ENCODE measurements at places on chromosomes 4 and X.

- no peak for DNase-seq
Measured at GRCh38 chr4:32148111-32148666, 1428.0 kb downstream of the PCDH7 start.

GRCh38 chr4:159256037-159256436, 153.2 kb downstream of the RAPGEF2 start:
- DNase-seq: no peak

- DNase-seq: no peak
Measured at GRCh38 chrX:86946569-86946968, 571.0 kb upstream of the KLHL4 start.

GRCh38 chr4:151324124-151324751, 1.2 kb downstream of the SH3D19 start:
- DNase-seq: no peak

- no peak for DNase-seq
Measured at GRCh38 chrX:69615342-69615741, 571 bp upstream of the EDA start.

DNA sequence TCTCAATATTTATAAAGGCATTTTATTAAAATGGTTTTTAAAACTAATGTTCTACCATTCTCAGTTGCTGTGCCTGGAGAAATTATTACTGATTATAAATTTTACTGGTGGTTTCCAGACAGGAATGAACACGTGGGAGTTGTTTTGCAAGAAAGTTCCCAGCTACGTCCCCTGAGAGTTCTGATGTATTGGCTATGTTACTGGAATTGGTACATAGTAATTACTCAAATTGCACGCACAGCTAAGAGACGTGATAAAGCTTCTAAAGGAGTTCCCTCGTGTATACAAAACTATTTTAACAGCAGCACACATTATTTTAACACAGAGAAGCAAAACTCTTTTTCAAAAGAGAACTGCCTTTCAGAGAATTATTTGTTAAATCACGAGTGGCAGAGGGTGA, 292.2 kb downstream of the NLGN4X start:
- DNase-seq: no peak

GRCh38 chr4:7226439-7226838, 34.1 kb downstream of the SORCS2 start:
- DNase-seq: no peak

DNA sequence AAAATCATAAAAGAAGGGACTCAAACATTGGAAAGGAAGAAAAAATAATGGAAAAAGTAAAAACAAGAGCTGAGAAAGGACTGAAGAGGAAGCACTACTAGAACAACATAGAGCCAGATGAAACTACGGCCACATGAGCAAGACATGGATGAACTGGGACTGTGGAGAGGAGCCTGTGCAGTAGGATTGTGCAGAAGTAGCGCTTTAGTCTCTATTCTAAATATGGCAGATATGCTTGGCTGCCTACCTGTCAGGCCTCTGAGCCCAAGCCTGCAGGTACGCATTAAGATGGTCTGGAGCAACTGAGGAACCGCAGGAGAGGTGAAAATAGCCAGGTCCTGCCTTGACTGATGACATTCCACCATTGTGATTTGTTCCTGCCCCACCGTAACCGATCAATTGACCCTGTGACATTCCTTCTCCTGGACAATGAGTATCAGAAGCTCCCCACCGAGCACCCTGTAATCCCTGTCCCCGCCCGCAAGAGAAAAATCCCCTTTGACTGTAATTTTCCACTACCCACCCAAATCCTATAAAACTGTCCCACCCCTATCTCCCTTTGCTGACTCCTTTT, 154.3 kb downstream of the CAMK2D start:
- no peak for DNase-seq

DNA sequence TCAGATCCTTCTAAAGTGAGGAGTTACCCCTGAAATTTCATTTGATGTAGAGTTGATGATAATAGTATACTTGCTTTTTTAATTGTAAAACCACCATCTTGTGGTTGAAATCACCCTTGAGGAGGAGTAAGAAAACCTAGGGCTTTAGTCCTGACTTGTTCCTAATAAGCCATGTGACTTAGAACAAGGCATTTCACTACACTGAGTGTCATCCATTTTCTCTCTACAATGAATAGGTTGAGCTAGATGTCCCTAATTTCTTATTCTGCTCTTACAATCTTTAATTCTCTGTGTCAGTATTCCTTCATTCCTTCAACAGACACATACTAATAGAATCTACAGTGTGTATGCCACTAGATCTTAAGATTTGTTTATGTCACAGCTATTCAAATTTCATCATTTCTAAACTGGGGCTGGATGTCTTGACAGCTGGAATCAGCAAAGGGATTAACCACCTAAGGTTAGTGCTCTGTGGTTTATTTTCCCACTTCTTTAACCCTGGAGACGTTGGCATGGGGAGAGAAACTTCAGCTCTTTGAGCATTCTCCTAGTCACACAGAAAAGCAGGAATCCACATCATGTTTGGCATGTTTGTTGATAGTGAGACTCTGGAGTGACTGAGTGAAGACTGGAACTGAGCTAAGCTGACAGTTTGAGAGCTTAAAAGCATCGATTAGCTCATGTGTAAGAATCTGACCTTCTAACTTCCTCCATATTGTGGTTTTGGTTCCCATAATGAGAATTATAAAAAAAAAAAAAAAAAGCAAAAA, 246.3 kb downstream of the NDST4 start:
- no peak for DNase-seq

- peak; percentile 4 for DNase-seq
Measured at GRCh38 chrX:100829730-100830129, 9.5 kb downstream of the CSTF2 start.
